Omental fat pad (tissue), 4 donors: ENCODE measurements at places on chromosomes 16 and 17. TPM values are rescaled to one million over a fixed set of nuclear protein-coding genes. Genes with fewer than 3 reads are reported as not detected.

- DNase-seq, result no peak
Measured at GRCh38 chr16:12519986-12520385, 283.7 kb downstream of the CPPED1 start.

- no peak for DNase-seq
Measured at GRCh38 chr16:81645925-81646324, 133.2 kb upstream of the PLCG2 start.

The KCTD19 gene
- 0.24 TPM for total RNA-seq

The OR3A2 gene
- 0.24 TPM for total RNA-seq

The LITAFD gene
- not detected for total RNA-seq

The TVP23A gene
- total RNA-seq, result 1.2 TPM
